Left renal cortex interstitium (tissue), 4 donors: ENCODE measurements at places on chromosomes 6 and 20. TPM values are rescaled to one million over a fixed set of nuclear protein-coding genes. Genes with fewer than 3 reads are reported as not detected.

DNA sequence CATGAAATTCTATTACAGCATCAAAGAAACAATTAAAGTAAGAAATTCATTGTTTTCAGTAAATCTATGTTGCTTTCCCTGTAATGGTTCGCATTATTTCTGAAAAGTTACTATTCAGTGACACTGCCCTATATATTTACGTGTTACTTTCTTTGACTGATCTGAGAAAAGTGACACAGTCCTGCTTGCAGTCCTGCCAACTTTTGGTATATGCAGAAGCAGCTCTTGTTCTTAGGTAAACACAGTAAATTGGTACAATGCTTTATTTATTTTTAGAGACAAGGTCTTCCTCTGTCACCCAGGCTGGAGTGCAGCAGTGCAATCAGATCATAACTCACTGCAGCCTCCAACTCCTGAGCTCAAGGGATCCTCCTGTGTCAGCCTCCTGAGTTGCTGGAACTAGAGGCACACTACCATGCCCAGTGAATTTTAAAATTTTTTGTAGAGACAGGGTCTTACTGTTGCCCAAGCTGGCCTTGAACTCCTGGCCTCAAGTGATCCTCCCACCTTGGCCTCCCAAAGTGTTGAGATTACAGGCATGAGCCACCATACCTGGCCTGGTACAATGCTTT lies 151.3 kb downstream of the AKAP7 start:
- DNase-seq = no peak

- no peak for DNase-seq
Observed at GRCh38 chr6:169381988-169382387, 128.3 kb upstream of the THBS2 start.

- no peak for DNase-seq
Observed at GRCh38 chr6:31090973-31091364, 21.4 kb downstream of the C6orf15 start.

GRCh38 chr6:39388606-39389483 lies 66.3 kb upstream of the KCNK16 start:
- no peak for DNase-seq

DNA sequence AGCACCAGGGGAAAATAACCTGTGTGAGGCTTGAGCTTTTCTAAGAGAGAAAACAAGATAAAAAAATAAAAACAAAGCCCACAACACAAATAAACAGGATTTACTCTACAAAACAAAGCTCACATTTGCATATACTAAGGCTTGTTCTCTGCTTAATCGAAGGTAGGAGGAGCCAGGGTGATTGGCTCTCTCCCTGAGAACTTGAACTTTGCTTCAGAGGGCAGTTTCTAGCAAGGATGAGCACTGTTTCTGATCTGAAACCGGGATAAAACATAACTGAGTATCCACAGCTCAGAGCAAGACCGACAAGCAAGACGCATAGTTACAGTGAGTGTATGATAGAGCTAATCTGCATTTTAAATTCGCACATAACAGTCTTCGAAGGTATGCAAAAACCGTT lies 200.6 kb downstream of the PRKN start:
- DNase-seq = no peak

GRCh38 chr20:6702144-6702543 lies 65.3 kb upstream of the BMP2 start:
- no peak for DNase-seq

DNA sequence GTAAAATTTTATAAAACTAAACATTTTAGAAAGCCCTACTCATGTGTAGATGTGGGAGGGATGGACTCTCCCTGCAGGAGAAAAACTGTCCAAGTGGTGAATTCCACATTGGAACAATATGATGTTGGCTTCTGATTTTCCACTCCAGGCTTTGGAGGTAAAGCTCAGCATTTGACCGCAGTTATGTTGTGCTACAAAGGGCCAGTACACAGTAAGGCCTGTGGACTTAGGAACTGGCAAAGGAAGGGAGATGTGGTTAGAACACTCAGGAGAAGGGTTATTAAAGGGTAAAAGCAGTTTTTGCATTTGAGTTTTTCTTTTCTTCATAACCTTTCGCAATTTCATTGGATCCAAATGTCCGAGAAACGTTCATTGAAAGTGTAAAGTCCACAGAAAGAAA lies 150.3 kb upstream of the SASH1 start:
- no peak for DNase-seq

Gene LAMA2
- 31.4 TPM for polyA plus RNA-seq

Gene GRM1
- polyA plus RNA-seq = 0.22 TPM
